Left colon (tissue), 2 donors: ENCODE measurements at places on chromosomes 4 and X. TPM values are rescaled to one million over a fixed set of nuclear protein-coding genes. Genes with fewer than 3 reads are reported as not detected.

GRCh38 chrX:105695451-105695850 is 126.9 kb upstream of the NRK start:
- no peak for DNase-seq

DNA sequence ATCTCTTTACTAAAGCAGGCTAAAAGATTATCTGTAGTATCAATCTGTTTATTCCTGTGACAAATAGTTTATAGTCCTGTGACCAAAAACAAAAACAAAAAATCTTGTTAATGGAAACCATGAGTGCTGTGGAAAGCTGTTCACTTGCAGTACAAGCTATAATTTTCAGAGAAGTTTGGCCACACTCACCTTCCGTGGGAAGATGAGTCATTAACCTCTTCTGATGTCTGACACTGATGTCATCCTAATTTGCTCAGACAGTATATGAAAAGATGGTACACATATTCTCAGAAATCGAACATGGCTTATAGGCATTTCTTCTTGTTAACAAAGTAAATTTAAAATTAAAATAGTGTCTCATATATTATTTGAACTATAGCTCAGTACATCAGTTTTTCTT is 19.9 kb upstream of the ENPP6 start:
- no peak for DNase-seq

DNA sequence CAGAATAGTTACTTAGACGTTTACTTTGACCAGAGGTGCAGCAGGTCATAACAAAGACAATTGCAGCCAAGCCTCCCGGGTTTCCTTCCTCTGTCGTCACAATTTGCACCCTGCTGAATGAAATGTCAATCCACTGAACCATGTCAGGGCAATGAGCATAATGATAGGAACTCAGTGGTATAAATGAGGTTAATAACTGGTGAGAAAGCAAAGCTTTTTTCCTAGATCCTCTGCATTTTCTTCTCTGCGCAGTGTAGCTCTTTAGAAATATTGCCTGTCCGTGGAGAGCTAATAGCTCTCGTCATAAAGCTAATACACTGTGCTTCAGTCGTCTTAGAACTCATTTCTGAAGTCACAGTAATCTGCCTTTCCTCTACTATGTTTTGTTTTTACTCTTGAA is 1960.1 kb upstream of the ADGRL3 start:
- DNase-seq: no peak

DNA sequence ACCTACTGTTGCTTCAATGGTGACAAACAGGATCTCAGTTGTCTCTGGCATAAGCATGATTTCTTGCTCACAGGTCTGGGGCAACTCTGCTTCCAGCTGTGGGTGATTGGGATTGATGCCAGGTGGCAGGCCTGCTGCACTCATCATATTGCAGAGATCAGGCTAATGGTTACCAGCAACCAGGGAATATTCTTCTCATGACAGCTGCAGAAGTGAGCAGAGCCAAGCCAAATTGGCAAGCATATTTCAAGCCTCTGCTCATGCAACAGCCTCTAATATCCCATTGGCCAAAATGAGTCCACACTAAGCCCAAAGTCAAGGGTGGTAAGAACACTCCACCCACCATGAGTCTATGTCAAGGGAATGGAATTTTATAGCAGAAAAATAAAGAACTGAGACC is 26.7 kb upstream of the TBC1D19 start:
- no peak for DNase-seq

GRCh38 chr4:43754566-43754965 is 694.0 kb downstream of the KCTD8 start:
- no peak for DNase-seq

DNA sequence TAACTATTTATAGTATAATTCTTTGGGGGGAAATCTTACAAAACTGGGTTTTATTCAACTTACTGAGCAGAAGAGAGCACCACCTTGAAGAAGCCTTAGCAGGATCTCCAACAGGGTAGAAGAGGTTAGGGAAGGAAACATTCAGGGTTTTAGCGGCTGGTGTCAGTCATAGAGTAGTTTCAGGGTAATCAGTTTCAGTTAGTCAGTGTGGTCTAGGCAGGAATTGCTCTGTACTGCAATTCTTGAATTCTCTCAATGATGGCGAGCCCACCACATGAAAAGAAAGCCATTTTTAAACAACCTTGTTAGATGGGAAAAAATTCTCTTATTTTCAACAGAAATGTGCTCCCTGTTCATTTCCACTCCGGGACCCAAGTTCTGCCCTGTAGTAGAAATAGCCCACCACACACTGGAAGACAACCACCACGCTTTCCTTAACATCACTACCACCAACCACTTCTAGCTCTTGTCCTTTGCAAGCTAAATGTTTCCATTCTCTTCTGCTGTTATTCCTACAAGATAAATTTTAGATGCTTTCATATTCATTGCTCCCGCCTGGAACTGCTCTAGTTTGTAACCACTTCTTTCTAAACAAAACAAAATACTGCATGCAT is 25.9 kb downstream of the COL25A1 start:
- no peak for DNase-seq

DNA sequence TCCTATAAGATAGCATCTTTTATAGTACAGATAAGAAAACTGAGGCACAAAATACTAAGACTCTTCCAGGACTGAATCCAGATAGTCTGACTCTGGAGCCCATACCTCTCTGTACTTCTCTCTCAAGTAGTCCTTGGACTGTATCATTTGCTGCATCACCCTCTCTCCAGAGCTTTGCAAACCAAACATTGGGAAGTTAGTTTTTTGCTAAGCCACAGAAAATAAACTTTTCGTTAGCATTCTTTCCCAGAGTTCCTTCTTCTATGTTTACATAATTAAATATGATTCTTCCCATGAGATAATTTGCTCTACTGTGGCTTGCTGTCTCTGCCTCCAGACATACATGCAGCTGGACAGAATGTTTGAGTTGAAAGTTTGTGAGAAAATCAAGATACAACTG is 22.0 kb downstream of the PPEF2 start:
- no peak for DNase-seq

GRCh38 chrX:30875957-30876356 is 13.1 kb downstream of the TAB3 start:
- no peak for DNase-seq

- DNase-seq: no peak
These were observed 111.8 kb upstream of the MAP3K15 start for GRCh38 chrX:19627081-19627480.

GRCh38 chrX:57172544-57172943 is 35.3 kb upstream of the SPIN2A start:
- no peak for DNase-seq

DNA sequence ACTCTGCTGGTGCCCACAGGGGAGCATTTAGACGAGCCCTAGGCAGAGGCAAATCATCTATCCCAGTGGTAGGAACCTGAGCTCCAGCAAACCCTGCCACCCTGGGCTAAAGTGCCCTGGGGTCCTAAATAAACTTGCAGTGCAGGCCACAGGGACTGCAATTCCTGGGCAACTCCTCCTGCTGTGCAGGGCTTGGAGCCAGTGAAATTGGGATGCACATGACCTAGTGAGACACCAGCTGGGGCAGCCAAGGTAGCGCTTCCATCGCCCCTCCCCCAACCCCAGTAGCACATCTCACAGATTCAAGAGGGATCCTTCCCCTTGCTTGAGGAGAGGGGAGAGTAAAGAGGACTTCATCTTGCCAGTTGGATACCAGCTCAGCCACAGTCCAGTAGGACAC is 44.1 kb downstream of the CHRNA9 start:
- no peak for DNase-seq

DNA sequence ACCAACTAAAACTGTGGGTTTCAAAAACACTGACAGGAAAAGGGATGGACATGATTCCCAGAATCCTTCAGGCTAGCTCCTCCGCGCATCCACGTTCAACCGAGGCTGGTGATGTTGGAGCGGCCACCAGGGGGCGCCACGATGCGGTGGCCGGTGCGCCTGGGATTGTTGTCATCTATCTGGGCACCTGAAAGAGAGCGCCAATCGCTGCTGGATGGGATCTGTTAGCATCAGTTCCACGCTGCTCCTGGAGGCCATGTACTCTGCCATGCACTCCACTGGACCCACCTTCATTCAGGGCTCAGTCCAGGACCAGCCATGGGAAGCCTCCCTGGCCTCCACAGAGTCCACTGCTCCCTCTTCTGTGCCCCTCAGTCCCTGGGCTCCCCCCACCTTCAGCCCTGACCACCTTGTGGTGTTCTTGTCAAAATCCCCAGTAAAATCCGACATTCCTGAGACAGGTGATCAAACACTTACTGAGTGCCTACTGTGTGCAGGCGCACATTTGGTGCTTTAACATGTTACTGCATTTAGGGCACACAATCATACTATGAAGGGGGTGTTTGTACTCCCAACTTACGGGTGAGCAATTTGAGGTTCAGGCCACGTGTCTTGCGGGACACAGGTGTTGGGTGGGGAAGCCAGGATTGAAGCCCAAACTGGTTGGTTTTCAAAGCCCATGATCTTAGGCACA is 71.1 kb downstream of the CRMP1 start:
- no peak for DNase-seq

DNA sequence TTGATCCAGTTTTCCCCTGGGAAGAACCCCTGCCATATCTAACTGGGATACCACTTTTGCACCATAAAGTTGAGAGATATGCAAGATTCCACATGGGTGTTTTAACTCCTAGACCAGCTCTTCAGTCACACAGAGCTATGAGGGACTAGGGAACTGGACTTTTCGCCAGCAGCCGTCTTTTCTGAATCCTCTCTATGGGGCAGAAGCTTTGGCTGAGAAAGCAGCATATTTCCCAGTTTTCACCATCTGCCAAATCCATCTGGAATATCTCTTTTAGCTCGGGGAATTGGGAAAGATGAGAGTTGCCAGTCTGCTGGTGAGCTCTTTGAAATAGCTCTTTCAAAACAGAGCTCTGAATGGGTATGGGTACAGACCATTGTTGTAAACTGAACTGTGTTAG is 20.9 kb downstream of the APOOL start:
- DNase-seq: no peak

GRCh38 chrX:22950269-22951266 is 49.2 kb upstream of the DDX53 start:
- no peak for DNase-seq

- no peak for DNase-seq
These were observed 27.2 kb upstream of the EDNRA start for GRCh38 chr4:147453561-147454141.

- DNase-seq: no peak
These were observed 7.8 kb downstream of the FRG2 start for GRCh38 chr4:190019023-190019858.

GRCh38 chrX:147890756-147891155 is 21.0 kb upstream of the FMR1 start:
- no peak for DNase-seq

DNA sequence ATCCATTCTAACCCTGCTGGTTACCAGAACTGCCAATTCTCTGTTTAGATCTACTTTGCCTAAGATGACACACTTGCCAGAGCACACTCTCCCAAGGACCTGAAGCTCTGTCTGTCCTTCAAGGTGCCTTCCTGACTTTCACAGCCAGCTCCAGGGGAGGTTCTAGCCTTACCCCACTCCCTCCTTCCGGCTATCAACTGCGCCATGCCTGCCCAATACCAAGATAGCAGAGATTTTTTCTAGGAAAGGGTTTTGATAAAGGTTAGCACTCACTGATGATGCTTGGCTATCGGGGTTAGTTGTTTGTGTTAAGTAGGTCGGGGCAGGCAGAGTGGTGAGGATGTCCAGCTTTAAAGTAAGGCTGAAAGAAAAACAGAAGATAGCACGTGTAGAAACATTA is 14.3 kb downstream of the ALPK1 start:
- no peak for DNase-seq

MFAP3L gene
- 5.5 TPM for total RNA-seq

TBC1D9 gene
- 10.7 TPM for total RNA-seq

ITIH6 gene
- not detected for total RNA-seq

LRP2BP gene
- 0.70 TPM for total RNA-seq

EMCN gene
- total RNA-seq: 4.5 TPM

PABPC1L2A gene
- total RNA-seq: not detected

IL15 gene
- 8.2 TPM for total RNA-seq

DKK2 gene
- 0.34 TPM for total RNA-seq

SMPX gene
- 2.1 TPM for total RNA-seq

CCNB3 gene
- total RNA-seq: 0.89 TPM
